ENCODE measurements at places on chromosomes 5 and 9.

GRCh38 chr9:80690349-80690939, 998.9 kb downstream of the TLE1 start:
- DNase-seq, result no peak

DNA sequence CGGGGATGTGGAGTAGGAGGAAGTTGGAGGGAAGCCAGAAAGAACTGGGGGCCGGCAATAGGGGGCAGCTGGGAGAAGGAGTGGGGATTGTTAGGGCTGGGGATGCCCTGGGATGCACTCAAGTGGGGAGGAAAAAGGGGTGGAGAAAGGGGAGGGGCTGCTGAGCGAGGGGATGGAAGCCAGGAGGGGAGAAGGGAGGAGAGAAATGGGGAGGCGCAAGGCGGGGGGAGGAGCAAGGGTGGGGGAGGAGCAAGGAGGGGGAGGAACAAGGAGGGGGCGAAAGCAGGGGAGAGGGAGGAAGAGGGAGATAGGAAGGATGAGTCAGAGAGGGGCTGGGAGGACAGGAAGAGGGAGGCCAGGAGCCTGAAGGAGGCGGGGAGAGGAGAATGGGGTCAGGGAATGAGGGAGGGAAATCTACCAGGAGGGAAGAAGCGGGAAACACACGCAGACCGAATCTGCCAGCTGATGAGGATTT, 1.6 kb downstream of the IRX4 start:
- no peak for DNase-seq

DNA sequence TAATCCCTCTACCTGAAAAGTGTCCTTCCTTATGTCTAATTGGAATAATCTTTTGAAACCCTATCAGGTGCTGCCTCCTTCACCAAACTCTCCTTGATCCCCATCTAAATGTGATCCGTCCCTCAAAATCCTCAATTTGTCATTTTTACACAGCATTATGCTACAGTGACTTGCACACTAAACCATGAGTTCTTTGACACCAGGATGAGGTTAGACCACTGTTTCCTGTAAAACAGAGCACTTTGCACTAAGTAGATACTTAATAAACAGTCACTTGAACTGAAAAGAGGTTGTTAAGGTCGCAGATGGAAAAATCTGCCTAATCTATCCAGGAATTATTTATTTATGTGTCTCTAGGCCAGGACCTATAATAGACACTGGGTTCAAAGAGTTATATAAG, 44.2 kb upstream of the TLX3 start:
- no peak for DNase-seq

- no peak for DNase-seq
These were observed 345.7 kb upstream of the PCSK5 start for GRCh38 chr9:75544815-75545214.

DNA sequence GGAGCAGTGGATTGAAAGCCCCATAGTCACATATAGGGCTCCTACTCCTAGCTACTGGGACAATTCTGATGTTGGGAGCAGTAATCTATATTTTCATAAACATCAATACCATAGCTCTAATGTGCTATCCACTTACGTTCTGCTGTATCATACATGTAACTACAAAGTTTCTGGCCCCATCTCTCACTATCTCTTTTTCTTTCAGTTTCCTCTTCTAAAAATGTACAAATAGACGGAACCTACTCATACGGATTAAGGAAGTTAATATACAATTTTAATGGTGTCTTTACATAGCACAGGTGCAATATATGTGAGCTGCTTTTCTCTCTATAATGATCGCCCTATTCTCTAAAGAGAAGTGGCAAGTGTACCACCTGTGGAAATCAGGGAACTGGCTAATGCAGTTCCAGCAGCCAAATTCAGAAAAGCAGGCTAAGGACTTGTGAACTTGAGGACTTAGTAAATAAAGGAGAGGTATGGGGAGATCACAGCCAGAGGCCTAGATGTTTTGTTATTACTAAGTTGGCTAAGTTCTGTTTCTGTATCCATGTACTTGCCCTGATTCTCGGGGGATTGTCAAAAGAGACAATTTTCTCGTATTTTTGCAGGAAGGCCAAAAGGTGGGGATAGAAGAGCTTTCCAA, 1021.9 kb downstream of the CDH12 start:
- DNase-seq, result no peak

DNA sequence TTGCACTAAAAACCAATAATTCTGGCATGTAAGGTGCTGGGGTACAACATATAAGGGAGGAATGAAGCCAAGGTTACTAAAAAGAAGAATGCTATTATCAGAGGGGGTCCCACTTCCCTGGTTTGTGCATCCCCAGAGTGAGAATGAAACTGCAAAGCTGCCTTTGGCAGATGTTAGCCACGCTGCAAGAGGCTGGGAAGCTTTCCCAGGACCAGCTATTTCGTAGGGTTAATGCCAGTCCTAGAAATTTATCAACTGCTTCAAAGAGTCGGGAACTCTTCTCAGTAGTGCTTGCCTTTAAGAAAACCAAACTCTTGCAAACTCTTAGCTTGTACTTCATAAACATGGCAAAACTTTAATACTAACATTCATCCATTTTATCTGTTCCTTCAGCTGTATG, 87.5 kb upstream of the NR5A1 start:
- no peak for DNase-seq

- no peak for DNase-seq
These were observed 8.6 kb downstream of the MLANA start for GRCh38 chr9:5899292-5899691.

All from NK-92 treated with Interleukin-12 subunit alpha and Interleukin-12 subunit beta, amount 100 ng/mL, for 24 hours (cell line).